Substantia nigra (tissue), 51 donors: ENCODE measurements at places on chromosomes 12 and 14.

GRCh38 chr12:41683023-41683422, 461.7 kb downstream of the GXYLT1 start:
- no peak for DNase-seq

GRCh38 chr14:51860825-51861499, 550 bp downstream of the GNG2 start:
- no peak for DNase-seq

- no peak for DNase-seq
These were observed 1.2 kb downstream of the NOS1 start for GRCh38 chr12:117360222-117360550.

DNA sequence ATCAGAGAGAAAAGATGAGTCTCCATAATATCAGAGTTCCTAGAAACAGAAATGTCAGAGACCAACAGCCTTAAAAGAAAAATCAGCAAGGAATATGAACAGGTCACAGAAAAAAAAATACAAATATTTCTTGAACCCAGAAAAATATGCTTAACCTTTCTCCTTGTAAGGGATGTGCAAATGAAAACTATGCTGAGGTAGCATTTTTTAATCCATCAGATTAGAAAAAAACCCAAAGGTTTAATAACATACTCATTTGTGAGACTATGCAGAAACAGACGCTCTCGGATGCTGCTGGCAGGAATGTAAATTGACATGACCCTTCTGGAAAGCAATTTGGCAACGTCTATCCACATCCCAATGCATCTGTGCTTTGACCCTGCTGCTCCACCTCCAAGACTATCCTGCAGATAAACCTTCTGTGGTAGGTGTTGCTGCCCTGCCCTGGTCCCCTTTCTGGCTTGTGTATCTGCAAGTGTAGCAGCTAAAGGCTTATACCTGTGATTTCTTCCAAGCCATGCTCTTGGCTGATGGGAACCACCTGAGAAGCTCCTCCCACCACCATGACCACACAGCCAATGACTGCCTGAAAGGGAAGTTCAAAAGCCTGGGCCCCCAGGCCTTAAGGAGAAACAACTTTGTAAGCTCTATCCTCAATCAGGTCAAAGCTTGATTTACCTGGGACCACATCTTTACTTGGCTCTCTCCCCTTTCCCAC, 49.4 kb downstream of the LTBP2 start:
- no peak for DNase-seq

- no peak for DNase-seq
These were observed 206.8 kb upstream of the BCL2L14 start for GRCh38 chr12:11863988-11864387.

DNA sequence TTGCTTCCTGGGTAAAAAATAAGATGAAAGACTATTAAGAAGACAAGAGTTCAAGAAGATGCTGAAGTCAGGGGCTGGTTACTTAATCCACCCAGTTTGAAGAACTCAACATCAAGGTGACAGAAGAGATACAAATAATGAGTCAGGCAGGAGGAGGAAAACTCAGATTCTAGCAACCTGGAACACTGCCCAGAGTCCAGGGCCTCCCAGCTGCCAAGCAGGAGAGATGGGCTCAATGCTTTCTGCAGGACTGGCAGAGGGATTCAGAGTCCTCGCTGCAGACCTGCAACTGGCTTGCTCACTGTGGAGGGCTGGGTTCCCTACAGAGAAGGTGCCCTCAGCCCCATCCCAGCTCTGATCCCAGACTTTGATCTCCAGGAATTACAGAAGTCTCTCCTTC, 28.6 kb upstream of the CEBPE start:
- peak; percentile 40 for DNase-seq

DNA sequence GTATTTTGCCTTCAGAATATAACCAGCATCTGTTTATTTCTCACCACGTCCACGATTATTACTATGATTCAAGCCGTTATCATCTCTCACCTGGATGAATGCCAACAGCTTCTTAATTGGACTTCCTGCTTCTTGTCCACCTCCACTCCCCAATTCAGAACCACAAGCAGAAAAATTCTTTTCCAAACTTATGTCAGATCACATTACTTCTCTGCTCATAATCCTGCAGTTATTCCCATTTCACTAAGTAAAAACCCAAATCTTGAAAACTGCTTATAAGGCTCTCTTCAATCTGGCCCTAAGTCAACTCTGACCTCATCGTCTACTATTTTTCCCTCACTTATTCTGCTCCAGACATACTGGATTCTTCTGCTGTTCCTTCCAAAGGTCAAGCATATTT, 2.0 kb downstream of the CRY1 start:
- no peak for DNase-seq
